Right renal pelvis (tissue), 4 donors: ENCODE measurements at places on chromosomes 5 and 9.

- no peak for DNase-seq
Observed at GRCh38 chr9:127921557-127922120, 4.8 kb upstream of the ST6GALNAC4 start.

DNA sequence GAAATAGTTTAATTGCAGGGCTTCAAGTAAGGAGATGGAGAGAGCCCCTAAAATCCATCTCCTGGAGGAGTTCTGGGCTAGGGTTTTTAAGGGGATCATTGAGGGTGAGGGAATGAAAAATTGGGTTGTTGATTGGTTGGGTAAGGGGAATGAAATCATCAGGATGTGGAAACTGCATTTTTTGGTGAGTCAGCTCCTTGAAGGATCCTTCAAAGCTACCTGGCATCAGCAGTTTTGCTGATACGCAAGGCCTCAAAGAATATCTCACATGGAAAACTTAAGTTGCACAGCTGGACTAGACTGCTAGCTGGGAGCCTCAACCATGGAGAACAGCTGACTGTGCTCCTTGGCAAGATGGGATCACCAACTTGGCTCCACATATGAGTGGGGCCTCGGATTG lies 136.7 kb downstream of the FGF10 start:
- no peak for DNase-seq

- DNase-seq: peak; percentile 19
Observed at GRCh38 chr9:10366171-10366779, 246.5 kb downstream of the PTPRD start.

- no peak for DNase-seq
Observed at GRCh38 chr5:154923441-154924430, 14.3 kb downstream of the GEMIN5 start.

DNA sequence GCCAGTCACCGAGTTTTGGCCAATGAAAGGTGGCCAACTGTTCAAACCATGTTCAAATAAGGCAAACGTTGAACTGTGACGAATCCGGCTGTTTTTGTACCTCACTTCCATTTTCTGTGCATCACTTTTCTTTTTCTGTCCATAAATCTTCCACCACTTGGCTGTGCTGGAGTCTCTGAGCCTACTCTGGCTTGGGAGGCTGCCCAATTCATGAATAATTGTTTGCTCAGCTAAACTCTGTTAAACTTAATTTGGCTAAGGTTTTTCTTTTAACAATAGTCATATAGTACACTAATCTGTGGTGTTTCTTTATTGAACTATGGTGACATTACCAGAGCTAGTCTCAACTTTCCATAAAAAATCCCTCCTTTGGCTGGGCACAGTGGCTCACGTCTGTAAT lies 11.3 kb downstream of the NIM1K start:
- no peak for DNase-seq

DNA sequence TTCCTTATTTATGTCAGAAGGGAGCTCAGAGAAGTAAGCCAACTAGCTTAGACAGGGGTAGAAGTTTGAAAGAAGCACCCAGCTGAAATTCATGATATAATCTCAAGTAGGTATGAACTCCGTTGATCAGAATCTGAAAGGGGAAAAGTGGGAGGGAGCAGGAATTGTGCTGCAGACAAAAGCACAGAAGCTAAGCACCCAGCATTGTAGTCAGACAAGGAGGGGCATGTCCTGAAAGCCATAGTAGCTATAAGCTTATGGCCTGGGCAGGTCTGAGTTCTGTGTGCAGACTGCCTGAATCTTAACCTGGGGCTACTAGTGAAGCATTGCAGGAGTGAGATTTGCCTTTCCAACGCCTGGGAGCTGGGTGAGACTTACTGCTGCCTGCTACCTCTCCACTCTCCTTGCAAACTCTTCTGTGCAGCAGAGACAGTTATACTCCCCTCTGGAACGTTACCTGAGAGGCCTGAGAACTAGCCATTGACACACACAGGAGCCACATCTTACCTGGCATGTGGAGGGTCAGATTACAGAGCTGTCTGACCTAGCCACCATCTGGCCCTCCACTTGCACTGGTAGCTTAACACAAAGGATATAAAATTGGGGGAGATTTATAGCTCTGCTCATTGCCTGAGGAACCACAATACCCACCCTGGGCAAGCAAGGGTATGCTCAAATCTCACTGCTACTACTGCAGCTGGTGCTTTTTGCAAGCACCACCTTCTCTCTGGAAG lies 9.8 kb upstream of the CYLC2 start:
- no peak for DNase-seq

- no peak for DNase-seq
Observed at GRCh38 chr5:170342153-170342725, 44.7 kb upstream of the LCP2 start.

- DNase-seq: no peak
Observed at GRCh38 chr5:174315471-174315870, 270.0 kb downstream of the NSG2 start.

GRCh38 chr5:110007101-110007500 lies 317.4 kb downstream of the MAN2A1 start:
- DNase-seq: no peak

- DNase-seq: no peak
Observed at GRCh38 chr5:100322483-100322882, 212.7 kb upstream of the FAM174A start.

DNA sequence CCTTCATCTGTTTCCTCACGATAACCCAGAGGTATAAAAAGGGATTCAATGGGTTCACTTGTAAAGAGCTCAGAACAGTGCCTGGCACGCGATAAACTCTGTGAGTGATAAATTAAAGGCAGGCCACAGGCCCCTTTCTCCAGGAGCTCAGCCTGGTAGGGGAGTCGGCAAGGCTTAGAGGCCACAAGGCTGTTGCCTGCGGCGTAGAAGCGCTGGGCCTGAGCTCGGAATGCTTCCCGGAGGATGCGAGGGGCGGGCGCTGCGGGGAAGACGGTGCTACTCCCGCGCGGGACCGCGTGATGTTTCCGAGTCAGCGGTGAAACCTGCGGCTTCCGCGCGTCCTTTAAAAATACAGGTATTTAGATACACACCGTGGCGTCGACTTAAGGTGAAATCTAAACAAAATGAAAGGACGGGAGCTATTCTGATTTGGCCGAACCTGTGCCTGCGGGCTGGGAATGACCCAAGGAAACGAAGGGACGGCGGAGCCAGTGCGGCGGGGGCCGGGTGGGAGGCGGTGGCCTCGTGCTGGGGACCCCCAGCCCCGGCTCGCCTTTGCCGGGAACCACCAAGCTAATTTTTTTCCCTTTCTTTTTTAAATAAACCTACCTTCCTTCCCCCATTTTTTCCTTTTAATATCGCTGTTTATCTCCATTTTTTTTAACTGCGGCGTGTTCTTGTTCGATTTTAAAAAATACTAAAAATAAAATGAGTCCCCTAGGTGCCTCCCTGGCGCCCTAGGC lies 6.2 kb downstream of the NKX2-5 start:
- DNase-seq: no peak

- no peak for DNase-seq
Observed at GRCh38 chr5:41485533-41485932, 24.9 kb downstream of the PLCXD3 start.

DNA sequence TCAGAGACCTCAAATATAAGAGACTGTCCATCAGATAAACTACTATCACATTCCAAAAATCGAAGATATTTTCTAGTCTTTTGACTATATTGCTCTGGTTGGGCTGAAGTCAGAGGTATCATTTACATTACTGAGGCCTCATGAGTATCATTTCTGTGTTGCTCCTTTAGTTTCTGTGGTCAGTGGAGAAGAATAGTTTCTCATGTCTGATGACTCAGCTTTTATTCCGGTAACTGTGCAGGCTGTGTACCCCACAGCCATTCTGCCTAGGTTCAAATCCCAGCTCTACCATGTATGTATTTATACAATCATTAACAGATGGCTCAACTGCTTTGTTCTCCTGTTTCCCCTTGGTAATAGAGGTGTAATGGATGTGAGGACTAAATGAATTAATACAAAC lies 179.3 kb downstream of the ALDH1A1 start:
- DNase-seq: no peak

DNA sequence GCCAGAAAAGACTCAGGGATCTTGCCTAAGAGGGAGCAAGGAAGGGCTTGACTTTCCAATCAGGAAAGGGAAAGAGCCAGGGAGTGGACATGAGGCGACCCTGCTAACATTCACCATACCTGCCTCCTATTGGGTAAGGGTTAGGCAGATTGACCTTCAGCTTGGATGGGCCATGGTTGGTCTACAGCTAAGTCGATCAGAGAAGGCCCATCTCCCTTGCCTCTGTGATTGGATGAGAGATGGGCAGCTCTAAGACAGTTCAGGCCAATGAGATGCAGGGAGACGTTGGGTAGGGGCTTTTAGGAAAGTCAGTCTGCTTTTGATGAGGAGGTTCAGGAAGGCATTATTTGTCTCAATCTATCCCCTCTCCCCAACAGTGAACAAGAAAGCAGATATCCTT lies 135.0 kb upstream of the STC2 start:
- no peak for DNase-seq

DNA sequence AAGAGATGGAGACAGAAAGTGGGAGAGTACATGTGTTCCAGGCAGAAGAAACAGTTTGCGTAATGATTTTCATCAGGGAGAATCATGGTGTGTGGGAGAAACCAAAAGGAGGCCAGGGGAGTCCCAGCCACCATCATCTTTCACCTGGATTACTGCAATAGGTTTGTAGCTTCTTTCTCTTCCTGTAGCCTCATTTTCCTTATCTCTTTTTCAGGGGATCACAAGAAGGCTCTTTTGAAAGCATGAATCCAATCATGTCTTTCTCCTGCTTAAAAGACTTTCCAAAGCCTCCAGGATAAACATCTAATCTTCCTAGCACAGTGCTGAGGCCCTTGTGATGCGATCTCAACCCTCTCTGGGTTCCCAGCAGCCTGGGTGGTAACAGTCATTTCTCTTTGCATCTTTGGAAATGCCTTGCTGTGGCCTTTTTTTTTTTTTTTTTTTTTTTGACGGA lies 10.3 kb upstream of the GPBP1 start:
- no peak for DNase-seq

GRCh38 chr9:36748322-36748899 lies 175.7 kb downstream of the MELK start:
- DNase-seq: peak; percentile 61

DNA sequence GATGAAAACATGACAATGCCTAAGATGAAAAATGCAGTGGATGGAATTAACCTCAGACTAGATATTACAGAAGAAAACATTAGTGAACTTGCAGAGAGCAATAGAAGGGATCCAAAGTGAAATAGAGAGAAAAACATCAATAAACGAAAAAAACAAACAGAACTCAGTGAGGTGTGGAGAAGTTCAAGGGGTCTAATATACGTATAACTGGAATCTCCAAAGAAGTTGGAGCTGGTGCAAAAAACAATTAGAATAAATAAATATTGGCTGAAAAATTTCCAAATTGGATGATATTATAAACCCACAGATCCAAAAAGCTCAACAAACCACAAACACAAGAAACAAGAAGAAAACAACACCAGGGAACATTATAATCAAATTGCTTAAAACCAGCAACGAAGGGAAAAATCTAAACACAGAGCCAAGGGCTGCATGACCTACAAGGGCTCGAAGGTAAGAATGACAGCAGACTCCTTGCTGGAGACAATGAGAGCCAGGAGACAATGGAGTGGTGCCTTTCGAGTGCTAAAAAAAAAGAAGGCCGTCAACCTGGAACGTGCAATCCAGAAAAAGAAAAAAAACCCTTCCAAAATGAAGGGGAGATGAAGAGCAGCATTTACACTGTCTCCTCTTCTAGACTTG lies 11.8 kb downstream of the FAM163B start:
- DNase-seq: no peak

DNA sequence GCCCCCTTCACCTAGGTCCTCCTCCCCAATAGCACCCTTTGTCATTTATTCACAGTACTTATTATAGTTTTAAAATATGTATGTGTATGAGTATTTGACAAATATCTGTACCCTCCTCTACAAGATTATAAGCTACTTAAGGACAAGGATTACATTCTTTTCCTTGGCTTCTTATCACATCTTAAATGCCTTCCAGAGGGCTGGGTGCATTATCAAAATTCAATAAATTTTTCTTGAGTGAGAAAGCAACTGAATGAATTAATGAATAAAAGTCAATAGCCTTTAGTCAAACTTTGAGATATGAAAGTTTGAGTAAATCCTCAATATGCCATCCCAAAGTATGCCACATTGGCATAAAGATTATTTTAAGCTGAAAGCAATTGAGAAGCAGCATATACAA lies 621.7 kb downstream of the DNAH5 start:
- no peak for DNase-seq

DNA sequence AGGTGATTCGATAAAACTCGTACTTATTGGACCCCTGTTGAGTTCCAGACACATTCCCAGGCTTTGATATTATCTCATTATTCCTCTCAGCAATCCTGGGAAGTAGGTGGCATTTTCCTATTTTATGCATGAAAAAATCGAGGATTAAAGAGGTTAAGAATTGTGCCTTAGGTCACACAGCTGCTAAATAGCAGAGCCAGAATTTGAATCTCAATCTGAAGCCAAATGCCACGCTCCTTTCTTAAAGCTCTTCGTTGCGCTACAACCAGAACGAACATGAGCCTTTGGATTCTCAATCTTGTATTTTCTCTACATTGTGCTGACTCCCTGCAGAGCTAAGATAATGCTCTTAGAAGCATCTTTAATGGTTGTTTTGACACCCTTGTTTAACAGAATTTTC lies 527.8 kb upstream of the TLE4 start:
- no peak for DNase-seq

- DNase-seq: no peak
Observed at GRCh38 chr9:97419309-97419867, 7.5 kb downstream of the TDRD7 start.

DNA sequence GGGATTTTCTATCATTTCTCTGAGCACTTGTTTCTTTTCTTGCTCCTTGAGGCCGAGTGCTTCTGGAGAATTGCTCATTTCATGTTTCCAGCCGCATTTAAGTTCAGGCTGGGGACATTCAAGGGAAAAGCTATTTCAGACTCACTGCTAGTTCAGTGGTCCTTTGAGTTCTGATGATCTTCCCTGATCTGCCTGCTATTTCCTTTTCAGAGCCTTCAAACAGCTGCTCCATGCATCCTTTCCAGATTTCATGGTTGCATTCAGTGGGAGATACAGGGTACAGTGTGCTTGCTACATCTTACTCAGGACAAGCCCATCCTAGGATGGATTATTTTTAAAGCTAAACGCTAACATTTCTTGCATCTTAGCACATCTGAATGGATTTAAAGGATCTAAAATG lies 14.7 kb downstream of the NDUFS4 start:
- no peak for DNase-seq
